ENCODE measurements at places on chromosomes 7 and 10.

DNA sequence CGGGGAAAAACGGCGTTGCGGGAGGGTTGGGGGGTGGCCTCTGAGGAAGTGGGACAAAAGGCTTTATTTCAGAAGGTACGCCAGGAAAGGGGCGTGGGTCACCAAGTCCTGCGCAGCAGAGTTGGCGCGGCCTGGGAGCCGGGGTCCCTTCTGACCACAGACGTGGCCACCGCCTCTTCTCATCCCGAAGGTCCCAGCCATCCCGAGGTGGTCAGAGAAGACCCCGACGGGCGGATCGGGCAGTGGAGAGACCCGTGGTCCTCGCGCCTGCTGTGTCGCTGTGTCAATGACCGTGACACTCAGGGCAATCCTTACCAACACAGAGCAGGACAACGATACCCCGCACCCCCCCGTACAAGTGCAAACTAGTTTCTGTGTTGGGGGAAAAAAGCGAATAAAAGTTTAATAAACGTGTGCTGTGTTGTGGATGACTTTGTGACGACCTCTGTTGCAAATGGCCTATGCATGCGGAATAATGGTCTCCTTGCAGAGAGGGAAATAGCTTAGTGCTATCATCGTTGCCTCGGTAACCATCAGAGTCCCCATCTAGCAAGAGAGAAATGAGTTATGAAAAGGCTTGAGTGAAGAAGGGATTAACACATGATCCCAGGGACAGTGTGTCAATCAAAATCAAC lies 19.4 kb upstream of the GATA3 start:
- DNase-seq = no peak

- no peak for DNase-seq
Measured at GRCh38 chr7:124898531-124898930, 31.1 kb downstream of the POT1 start.

- DNase-seq = no peak
Measured at GRCh38 chr7:64873155-64873500, 29.9 kb upstream of the ZNF273 start.

DNA sequence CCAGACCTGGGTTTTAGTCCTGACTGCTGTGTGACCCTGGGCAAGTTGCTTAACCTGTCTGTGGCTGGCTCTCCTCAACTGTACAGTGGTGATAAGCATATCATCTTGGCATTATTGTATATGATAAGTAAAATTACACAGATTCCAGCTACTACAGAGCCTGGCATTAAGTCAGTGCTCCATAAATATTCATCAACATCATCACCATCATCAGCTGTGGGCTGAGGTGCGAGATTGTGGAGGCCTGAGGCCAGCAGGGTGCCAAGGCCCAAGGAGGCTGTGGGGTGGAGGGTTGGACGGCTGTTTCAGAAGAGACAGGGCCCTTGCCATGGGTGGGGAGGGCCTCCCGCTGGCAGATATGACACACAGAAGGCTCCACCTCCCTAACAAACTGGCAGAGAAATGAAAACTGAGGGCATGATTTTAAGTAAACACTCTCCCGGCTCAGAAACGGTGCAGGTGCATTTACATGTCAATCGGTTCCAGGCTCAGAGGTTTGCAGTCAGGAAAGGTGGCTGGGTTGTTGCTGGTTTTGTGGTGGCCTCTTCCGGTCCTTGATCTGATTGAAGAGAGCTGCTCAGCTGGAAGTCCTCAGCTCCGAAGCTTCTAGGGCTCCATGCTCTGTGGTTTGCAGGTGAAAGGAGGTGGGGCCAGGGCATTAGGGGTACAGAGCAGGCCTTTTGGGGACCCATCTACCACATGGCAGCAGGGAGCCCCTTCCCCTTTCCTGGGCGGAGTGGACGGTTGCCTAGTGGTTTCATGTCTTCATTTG lies 10.2 kb downstream of the CRYGN start:
- no peak for DNase-seq

GRCh38 chr10:61609701-61610100 lies 53.0 kb upstream of the CABCOCO1 start:
- DNase-seq = no peak

DNA sequence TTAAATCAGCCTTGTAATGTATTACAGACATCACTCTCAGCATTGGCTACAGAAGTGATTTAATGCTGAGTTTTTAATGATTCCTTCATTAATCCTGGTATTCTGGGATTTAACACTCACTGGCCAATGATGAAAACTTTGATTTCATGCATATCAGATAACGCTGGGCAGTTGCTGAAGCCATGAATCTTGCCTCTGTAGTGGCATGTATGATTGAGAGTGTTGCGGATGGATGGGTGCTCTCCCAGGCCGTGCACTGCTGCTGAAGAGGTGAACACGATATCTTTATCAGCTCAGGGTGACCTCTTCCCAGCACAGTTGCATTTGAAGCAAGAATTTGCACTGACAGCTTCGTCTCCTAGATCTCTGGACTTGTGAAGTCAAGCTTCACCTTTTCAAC lies 168.7 kb downstream of the LRRC4 start:
- DNase-seq = no peak

DNA sequence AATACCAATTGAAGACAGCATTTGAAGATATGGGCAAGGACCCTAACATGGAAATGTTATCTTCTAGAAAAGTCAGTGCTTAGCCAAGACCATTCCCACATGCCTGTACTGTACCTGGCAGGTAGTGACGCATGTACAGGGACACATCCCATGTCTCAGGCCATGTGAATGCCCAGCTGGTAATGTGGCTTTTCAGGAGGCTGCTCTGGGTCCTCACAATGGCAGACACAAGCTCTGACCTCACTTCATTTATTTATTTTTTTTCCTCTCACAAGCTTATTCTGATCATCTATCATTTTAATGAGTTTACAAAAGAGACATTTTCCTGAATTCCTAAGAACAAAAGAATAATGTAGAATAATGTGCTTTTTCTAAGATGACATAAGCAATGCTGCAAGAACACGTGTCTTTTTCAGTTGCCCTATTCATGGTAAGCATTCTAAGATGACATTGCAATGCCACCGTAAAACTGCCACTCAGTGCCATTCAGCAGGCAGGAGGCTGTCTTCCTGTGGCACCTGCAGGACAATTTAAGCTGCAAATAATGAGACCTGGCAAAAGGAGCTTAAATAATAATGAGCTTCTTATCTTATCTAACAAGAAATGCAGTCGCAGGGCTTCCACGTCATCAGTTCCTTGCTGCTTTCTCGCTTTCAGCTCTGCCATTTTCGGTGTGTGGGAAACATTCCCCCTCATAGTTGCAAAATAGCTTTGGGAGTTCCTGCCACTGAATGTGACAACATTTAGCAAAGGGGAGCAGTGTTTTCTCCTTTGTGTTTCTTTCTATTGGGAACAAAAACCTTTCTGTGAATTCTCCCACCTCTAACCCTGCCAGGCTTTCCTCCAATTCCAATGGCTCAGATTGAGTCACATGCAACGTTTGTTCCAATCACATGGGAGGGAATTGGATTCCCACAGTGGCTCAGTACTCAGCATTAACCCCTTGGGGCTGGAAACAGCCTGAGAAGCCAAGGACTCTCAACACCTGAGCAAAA lies 113.0 kb downstream of the SEC23IP start:
- DNase-seq = no peak

DNA sequence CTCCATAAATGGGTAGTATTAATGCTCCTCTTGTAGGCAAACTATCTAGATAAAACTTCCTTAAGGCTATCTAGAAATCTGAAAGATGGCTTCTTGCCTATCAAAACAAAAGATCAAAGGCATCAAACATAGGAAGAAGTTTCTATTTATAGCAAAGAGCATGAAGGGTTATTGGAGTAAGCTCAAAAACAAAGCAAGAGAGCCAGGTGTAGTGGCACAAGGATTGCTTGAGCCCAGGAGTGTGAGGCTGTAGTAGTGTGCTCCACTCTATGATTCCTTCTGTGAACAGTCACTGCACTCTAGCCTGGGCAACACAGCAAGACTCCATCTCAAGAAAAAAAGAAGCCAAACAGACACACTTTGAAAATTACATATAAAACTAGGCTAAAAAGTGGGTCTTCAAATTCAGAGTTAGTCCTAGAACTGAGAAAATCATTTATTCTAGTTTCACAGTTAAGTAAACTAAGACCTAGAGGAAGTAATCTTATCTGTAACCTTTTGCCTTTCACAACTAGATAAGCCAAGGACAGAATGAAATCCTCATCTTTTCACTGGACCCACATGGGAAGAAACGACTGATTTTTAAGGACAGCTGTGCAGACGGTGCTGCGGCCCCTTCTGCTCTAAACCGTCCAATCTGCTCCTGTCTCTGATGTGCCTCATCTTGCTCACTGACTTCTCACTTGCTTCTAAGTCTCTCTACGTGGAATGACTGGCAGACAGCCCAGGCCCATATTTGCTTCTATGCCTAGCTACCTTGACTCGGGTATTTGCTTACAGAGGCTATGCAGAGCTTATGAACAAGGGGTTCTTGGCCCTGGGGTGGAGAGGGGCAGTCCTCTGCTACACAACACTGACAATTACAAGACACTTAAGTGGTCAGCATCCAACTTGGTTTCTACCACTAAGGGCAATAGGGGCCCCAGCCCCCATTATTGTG lies 50.0 kb downstream of the ESYT2 start:
- DNase-seq = no peak

GRCh38 chr7:106573125-106573663 lies 87.8 kb downstream of the CCDC71L start:
- DNase-seq = no peak

DNA sequence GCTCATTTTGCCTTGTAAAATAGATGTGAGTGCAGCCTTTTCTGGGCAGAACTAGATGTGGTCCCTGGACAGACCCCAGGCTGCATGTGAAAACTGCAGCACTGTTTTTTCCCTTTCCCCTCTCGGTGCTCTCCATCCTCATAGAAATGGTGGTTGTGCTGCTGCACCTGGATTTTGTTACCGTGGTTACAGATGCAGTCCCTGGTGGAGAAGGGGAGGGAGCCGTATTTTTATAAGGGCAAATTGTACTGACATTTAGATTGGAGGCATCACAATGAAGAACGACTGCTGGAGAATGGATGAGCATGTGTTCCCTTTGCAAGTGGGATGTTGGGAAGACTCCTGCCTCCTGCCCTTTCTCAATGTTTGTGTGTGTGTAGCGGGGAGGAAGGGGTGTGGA lies 469.9 kb downstream of the CCSER2 start:
- DNase-seq = no peak

DNA sequence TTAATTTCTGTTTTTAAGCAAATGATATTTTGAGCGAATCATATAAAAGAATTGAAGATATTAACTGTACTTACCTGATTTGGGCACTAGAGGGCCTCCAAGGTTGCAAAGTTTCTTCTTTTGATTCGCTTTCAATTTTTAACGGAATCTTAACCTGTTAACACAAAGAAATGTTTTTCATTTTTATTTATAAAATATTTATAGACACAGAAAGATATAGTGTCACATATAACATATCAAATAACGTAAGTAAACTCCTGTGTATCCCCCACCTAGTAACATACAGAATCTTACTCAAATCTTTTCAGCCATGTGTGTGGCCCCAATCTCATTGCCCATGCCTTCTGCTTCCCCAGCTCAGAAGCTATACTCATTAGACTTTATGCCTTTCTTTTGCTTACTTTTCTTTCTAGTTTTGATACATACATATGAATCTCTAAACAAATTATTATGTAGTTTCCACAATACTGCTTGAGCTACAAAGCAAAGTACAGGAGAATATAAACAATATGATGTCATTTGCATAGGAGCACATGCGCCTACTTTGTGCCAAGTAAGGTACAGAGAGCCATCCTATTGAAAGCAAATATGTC lies 49.5 kb upstream of the ZPBP start:
- DNase-seq = no peak

- DNase-seq = no peak
Measured at GRCh38 chr10:88150339-88150738, 286.9 kb downstream of the PTEN start.
